Karpas-422 (cell line): ENCODE measurements at places on chromosomes 3 and 15. TPM values are rescaled to one million over a fixed set of nuclear protein-coding genes. Genes with fewer than 3 reads are reported as not detected.

CRYGS gene
- total RNA-seq = 12.2 and 18.4 TPM in 2 replicates

MYRIP gene
- 19.0 and 36.1 TPM in 2 replicates for total RNA-seq

TF gene
- total RNA-seq = 0.36 and 1.6 TPM in 2 replicates

TTLL13 gene
- total RNA-seq = 0.40 TPM in 1 of 2 replicates, not detected in the other

EPHB3 gene
- not detected in 2 replicates for total RNA-seq
